Thoracic aorta (tissue), 2 donors: ENCODE measurements at places on chromosomes 5 and 9. TPM values are rescaled to one million over a fixed set of nuclear protein-coding genes. Genes with fewer than 3 reads are reported as not detected.

Gene CXCL14
- 28.7 TPM for total RNA-seq

Gene ZNF618
- total RNA-seq, result 24.9 TPM

Gene PRDM9
- not detected for total RNA-seq

Gene PCDHGB5
- total RNA-seq, result 20.8 TPM

Gene LIFR
- 110 TPM for total RNA-seq

DNA sequence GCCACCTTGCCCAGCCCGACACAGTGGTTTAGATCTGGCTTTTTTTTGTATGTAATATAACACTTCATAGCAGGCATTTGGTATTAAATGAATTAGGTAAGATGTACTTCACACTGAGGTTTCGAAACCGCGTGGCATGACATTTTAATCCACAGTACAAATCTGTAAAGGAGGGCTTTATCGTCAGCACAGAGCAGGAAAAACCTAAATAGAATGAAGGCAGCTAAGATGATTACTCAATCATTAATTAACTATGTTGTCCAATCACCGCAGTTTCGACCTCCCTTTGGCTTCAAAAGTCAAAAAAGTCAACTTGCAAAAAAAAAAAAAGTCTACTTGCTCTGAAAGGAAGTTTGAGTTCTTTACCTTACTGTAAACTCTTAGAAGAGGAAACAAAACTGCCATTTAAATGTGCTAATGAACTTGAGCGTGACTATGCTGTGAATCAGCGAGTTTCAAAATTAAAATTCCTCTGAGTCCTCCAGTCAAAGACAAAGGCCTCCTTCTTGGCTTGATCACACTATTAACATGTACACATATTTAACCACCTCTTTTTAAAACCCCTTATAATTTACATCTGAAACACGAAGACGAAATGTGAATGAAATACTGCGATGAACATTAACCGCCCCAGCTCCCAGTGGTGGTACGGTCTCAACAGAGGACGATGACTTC is 698 bp upstream of the SEC24A start:
- DNase-seq, result no peak

DNA sequence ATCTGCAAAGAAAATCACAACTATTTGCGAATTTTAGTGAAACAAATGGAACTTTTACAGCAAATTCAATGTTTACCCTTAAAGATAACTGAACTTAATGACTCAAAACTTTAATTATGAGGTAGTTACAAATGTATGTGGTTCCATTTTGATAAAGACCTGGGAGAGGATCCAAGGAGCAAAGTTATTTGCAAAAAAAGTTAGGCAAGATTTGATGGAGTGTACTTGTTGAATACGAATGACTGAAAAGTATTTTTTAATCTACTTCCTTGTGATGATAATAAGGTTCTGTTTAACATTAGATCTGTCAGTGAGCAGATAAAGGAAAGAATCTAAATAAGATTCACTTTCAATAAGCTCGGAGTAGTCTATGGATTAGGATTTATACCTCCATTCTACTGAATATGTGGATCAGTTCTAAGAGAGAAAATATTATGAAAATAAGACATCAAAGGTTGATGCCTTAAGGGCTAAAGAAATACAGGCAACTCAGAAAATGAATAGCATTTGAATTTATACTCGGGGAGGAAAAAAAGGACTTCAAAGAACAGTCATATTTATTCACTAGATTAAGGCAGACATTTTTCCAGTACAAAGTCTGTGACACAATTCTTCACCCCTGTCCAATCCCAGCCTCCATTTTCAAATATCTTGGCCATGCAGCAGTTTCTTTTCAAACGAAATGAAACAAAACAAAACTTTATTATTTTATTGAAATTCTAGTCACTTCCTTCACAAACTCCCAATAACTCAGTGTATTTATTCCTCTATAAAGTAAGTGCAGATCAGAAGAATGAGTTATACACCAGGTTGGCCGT is 199.8 kb downstream of the PDE4D start:
- no peak for DNase-seq

- DNase-seq, result no peak
These were observed 59.2 kb downstream of the CDH18 start for GRCh38 chr5:19928562-19929421.

DNA sequence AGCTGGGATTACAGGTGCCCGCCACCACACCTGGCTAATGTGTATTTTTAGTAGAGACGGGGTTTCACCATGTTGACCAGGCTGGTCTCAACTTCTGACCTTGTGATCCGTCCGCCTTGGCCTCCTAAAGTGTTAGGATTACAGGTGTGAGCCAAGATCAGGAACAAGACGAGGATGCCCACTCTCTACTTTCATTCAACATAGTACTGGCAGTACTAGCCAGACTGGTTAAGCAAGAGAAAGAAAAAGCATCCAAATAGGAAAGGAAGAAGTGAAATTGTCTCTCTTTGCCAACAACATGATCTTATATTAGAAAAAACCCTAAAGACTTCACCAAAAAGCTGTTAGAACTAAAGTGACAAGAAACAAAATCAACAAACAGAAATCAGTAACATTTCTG is 7.4 kb upstream of the ENDOG start:
- DNase-seq, result no peak

- DNase-seq, result no peak
These were observed 88.6 kb downstream of the GDNF start for GRCh38 chr5:37751227-37751626.

DNA sequence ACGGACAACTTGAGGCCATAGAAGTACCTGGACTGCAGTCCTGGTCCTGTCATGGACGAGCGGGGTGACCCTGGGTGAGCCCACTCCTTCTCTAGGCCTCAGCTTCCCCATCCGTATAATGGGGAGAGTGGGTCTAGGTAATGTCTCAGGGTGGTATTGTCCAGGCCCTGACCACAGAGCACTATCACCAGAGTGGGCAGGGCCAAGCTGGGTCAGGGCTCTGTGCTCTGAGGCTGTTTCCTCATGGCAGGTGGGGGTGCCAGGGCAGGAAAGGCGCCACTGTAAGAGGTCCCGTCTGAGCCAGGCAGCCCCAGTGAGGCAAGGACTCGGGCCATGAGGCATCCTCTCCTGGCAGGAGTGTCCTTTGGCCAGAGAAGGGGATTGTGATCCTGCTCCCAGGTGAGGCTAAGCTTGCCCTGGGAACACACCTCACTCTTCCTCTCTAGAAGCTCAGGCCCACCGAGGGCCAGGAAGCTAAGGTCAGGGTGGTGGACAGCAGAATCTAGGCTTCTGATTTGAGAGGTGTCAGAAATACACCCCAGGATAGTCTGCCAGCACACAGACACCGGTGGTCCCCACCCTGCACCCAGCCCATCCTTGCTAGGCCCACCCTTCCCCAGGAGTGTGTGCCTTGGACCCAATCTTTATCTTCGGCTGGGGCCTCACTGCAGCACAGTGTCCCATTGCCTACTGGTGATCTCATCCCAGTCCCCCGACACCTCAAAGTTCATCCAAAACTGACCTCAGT is 1.5 kb upstream of the MYOZ3 start:
- no peak for DNase-seq

GRCh38 chr5:116315531-116315930 is 230.7 kb downstream of the COMMD10 start:
- no peak for DNase-seq

DNA sequence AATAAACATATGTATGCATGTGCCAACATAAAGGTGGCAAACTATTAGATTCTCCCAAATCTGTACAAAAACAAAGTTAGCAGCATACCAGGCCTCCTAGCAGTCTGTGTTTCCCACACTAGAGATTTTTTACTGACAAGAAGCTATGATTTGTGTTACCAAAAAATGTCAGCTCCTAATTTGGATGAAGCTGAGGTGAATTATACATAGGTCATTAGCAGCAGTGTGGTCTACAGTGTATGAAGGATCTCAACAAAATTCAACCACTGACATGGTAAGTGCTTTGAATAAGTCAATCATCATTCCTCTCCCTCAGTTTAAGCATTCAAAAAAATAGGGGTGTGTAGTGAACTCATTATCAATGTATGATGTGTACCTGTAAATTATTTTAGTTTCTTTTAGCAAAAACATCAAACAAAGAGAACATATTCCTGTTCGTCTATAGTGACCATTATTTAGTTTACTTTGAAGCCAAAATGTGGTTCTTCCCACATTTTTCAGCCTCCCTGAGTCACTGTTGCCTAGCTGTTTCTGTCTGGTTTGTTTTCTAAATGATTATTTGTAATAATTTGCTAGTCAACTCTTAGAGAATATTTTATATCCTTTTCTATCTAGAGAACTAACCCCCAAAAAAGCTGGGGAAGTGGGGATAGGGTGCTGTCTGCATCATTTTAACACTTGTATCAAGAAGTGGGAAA is 52.1 kb upstream of the RGMB start:
- DNase-seq, result no peak

DNA sequence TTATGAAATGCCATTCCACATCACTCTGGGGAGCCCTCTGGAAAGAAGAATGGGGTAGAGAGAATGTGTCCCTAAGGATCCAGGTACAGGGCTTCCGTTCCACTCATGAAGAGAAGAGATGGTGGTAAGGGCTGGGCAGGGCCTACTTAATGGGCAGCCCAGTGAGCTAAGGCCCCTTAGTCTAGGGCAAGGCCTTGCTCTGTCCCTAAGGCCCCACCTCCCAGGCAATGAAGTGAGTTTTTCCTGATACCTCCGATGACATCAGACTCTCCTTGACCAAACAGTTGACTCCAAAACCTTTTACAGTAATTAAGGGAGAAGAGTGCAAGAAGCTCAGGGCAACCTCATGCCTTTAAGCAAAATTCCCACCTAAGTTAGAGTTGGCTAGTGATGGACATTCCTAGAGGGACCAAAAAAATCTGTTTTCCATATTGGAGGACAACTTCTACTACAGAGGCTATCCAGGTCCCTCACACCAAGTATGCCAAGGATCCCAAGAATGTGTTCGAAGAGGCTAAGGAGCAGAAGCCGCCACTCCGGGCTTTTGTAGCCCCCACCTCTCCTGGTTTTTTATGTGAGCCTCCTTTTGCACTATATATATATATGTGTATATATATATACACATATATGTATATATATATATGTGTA is 5.9 kb downstream of the KLF9 start:
- no peak for DNase-seq

DNA sequence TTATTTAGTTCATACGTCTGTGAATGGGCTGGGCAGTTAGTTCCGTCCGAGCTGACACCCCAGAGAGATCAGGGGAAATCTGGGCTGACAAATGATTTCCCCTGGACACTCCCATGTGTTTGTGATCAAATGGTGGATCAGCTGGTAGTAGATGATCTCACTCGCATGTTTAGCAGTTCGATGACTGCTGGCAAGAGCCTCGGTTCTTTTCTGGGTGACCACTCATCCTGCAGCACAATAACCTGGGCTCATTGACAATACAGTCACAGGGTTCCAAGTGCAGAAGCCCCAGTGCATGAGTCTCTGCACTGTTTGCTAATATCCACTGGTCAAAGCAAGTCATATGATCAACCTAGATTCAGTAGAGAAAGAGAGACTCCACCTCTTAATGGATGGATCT is 155.9 kb downstream of the NR2F1-AS1 start:
- no peak for DNase-seq

- no peak for DNase-seq
These were observed 216.8 kb upstream of the OTULINL start for GRCh38 chr5:14364576-14365472.

DNA sequence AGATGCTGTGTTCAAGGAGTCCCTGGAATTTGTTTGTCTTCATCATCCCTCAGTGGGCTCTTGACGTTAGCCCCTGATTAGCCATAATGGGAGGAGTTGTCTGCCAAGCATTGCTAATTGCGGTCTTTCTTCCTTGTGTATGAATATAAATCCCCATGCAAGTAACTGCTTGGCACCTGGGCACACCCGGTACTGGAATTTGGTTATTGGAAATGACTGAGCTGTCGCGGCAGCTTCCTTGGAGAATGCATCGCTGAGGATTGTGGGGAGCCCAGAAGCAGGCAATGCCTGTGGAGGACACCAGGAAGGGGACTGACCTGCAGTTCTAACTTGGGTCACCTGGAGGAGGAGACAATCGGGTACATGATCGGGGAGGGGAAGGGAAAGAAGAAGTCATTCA is 53.3 kb upstream of the CTSL start:
- no peak for DNase-seq

DNA sequence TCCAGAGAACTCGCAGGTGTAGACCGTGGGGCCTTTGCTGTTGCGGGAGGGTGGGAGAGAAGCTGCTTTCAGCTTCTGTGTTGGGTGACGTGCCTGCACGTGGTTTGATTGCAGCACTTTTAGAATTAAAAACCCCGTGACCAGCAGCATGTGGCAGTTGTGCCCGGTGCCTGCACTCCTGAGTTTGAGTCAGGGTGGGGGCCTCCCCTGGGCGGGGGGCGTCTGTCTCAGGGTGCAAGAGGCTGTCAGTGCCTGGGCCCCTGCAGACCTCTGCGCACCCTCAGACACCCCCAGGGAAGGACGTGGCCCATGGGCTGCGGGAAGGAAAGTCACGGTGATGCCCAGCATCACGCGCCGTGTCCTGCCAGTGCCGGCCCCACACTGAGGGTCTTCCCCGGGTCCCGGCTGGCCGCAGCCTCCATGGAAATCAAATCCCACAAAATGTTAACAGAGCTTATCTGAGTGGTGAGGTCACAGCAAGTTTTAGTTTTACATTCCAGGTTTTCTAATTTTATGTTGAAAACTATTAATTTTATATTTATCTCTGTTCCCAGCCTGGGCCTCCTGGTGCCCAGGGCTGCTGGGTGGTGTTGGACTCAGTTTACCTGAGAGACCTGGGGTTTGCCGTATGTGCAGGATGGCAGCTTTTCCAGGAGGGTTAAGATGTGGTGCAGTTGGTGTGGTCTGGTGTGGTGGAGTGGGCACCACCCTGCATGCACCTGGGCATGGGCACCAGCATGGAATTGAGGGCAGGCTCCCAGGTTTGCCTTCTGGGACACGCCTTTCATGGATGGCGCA is 33.3 kb downstream of the AHRR start:
- no peak for DNase-seq

DNA sequence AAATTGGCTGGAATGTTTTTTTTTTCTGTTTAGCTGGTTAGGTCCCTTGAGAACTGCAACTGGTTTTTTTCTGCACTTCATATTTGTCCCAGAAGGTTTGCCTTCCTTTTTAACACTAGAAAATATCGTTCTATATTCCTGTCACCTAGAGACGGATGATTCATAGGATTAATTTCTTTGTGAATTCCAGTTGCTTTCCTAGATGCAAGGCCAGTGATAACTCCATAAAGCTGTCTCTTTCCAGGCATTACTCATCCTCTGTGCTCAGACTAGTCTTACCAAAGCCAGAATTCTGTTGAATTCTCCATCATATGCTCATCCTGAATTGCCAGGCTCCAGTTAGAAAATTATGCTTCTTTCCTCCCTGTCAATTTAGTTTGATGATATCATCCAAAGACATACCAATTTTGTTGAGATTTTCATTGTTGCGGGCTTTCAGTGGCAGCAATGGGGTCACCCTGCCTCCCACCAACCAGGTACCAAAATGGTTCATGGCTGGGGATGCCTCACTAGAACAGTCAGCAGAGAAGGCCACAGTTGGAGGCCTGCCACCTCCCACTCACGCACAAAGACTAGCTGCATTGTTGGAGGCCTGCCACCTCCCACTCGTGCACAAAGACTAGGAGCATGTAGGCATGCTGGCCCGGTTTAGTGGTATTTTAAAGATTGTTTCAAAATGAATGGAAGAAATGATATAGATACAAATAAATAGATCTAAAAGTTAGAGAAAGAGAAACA is 8.5 kb downstream of the BAAT start:
- no peak for DNase-seq
